Stimulated activated CD4-positive, alpha-beta T cell treated with anti-CD3 and anti-CD28 coated beads, TNF-alpha, amount 100 ng/mL, for 1 hour (primary cell): ENCODE measurements at places on chromosomes 7 and 10.

- no peak for DNase-seq
Measured at GRCh38 chr7:5360971-5361370, 62.7 kb downstream of the TNRC18 start.

DNA sequence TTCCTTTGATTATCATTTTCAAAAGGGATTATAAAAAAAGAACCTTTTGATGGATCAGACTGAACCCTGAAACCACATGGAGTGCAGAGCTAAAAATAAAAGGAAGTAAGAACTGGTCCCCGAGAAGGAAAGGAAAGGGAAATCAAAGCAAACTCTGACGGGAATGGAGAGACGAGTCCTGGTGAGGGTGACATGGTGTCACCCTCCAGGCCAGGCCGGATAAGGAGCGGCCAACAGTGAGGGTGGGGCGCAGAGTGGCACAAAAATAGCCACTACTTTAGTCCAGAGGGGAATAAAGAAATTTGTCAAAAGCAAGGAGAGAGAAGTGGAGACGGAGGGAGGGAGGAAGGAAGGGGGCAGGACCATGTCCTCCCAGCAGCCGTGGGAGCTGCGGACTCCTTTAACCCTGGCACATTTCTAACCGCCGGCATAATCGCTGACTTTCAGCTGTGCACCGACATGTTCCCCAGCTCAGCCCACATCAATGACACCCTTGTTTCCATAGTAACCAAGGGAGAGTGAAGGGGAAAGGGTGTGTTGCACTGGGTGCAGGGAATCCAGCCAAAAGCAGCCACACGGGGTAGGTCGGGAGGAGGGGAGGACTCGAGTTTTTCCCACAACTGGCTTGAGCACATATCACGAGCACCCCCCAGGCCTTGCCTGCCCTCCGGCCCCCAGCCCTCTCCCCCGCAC is 29.7 kb downstream of the TRIM8 start:
- DNase-seq, result peak; percentile 41

DNA sequence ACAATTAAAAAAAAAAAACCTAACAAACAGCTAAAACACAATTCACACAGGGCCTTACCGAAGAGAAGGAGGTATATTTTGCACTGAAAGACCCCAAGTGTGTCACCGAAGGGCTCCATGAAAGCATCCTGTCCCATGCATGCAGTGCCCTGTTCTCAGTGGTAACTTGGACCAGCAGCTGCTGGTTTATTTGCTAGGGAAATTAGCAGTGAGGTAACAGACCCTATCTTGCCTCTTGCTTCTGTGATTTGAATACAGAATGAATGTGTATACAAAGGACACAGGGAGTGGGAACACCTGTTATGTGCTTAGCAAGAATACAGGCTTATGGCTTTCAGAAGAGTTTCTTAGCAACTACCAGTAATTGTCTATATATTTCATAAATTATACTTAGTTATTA is at the start of gene HEPACAM2:
Gene HEPACAM2 (minus strand): TSS at position 160 of the 400 bp plus-strand sequence.
- DNase-seq, result no peak

DNA sequence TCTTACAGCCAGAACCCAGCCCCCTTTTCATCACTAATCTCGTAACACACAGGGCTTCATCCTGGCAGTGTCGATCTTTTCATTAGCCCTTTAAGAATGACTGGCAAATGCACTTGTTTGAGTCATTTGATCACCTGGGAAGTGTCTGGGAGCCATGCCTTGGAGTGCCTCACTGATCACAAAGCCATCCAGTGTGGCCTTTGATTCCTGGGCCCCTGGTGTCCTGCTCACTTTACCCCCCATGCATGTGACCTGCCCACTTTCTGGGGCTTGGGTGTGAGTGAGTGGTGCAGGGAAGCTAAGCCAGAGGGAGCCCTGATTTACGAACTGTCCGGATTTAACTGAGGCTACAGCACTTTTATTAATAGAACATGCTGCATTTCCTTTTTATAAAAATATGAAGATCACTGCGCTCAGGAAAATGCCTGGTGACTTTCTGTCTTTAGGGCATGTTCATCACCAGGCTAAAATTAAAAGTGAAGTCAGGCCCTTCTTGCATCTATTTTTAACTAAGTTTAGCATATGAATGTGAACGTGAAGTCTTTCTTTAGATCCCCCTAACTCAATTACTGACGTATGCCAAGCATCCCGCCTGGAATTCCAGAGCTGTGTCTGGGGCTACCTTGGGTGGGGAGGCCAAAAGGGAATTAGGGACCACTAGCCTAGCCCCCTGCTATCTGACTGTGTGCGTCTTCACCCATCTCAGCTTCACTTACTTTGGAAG is 23.6 kb downstream of the RBM20 start:
- DNase-seq, result no peak

- DNase-seq, result no peak
Measured at GRCh38 chr10:124541076-124541903, 79.7 kb downstream of the LHPP start.

DNA sequence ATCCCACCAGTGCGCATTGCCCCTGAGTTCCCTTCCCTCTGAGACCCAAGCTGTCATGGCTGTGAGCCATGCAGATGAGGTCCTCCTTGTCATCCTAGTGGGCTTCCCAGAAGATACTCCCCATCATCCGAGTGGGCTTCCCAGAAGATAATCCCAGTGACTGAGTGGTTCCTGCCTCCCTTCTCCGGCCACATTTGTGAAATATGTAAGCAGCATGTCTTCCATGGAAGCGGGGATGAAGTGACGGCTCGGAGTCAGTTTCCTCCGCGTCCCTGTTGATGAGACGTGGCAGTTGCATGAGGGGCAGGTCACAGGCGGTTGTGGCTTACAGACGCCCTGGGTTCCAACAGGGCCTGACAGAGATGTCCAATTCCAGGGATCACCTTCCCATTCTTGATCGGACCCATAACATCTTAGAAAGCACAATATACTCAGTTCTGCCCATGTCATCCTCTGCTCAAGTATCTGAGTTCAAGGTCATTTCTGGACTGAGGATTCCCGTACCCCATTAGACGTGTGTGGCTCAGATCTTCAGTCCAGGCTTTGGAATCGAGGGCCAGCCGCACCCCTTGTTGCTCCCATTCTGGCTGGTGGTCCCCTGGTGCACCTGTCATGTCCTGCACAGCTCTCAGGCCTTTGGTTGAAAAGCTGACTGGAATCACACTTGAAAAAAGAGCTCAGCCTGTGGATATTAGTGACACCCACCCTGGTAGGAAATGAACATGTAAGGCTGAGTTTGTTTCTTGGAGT is 166.9 kb downstream of the PTPRN2 start:
- no peak for DNase-seq

GRCh38 chr7:31874631-31875386 is 187.8 kb downstream of the PPP1R17 start:
- DNase-seq, result no peak

DNA sequence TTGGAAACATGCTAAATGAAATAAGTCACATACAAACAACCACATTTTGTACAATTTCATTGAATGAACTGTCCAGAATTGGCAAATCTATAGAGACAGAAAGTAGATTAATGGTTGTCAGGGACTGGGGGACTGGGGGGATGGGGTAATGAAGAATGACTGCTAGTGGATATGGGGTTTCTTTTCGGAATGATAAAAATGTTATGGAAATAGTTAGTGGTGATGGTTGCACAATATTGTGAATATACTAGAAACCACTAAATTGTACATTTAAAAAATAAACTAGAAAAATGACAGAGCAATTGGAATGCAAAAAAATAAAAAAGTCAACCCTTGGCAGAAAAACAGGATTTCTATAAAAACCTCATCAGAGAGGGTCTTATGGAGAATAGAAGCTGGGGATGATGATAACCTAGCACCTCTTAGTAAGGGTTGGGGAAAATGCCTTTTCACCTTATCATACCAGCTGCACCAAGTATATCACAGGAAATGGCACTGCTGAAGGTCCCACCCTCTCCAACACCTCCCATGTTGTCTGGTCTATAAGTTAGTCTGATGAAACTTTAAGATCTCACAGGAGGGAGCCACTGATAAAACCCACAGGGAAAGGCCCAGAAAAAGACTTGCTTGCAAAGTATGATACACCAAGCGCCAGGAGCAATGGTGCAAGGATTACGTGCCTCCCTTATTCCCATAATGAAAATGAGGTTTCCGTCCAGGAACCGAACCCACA is 23.1 kb upstream of the JAZF1 start:
- no peak for DNase-seq

DNA sequence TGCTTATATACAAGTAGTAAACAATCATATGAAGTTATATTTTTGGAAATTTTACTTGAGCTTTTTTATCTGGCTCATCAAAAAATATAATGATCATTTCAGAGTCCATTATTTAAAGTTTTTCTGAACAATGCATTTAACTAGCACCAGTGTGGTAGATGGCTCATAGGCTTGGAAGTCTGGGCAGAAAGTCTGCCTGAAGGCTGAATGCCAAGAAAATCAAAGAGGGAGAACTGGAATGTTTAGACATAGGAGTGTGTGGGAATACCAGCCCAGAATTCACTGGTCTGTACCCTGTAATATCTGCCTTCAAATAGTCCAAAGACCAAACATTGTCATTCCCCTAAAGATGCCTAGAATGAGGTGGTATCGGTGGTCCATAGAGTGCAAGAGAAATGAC is 40.3 kb upstream of the ANK3 start:
- no peak for DNase-seq

GRCh38 chr10:132580143-132580542 is 42.6 kb downstream of the INPP5A start:
- DNase-seq, result no peak

GRCh38 chr10:119253433-119254174 is 46.2 kb downstream of the GRK5 start:
- no peak for DNase-seq

DNA sequence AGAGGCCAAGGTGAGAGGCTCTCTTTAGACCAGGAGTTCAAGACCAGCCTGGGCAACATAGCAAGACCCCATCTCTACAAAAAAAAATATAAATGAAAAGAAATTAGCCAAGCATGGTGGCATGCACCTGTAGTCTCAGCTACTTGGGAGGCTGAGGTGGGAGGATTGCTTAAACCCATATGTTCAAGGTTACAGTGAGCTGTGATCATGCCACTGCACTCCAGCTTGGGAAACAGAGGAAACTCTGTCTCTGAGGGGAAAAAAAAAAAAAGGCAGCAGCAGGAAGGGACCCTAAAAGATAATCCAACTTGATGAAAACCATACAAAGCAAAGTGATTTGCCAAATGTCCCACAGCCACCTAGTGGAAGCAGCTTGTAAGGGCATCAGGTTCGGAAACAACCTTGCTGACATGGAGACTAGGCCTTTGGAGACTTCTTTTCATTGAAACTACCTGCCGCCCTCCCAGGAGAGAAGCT is 15.6 kb upstream of the PBLD start:
- DNase-seq, result peak; percentile 15

- no peak for DNase-seq
Measured at GRCh38 chr10:108434559-108435252, 1270.2 kb upstream of the SORCS1 start.

GRCh38 chr7:22884911-22885788 is 62.5 kb upstream of the TOMM7 start:
- DNase-seq, result no peak

DNA sequence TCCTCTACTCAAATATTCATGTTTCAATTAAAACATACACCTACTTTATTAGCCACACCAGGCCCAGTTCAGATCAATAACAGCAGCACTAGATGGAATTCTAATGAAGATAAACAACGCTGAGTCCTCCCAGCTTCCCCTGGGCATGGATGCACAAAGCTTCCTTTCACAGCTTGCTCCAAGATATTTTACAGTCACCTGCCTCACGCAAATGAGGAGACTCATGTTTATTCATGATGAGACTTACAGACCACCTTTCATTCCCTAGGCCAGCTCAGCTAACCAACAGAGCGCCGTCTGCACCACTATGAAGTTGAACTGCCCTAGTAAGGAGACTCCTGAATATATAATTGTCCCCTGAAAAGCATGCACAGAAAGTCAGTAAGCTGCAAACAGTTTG is 283.0 kb upstream of the AOAH start:
- no peak for DNase-seq

- DNase-seq, result no peak
Measured at GRCh38 chr10:3654496-3654895, 130.5 kb downstream of the KLF6 start.

DNA sequence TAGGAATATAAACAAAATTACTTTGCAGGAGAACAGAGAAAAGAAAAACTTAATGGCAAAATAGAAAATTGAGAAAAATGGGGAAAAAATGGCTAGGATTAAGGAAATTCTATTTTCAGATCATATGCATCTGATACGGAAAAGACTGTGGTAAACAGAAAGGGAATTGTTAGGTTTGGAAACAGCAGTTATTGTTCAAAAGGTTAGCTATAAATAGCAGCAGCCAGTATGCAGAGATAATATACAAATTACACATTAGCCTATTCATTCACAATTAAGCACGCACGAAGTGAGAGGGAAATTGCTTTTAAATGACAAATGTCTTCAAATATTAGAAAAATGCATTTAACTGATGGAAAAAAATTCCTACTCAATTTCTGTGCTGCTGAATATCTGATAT is 224.1 kb upstream of the FAM3C start:
- DNase-seq, result no peak
